Muscle of arm (tissue), 14 donors: ENCODE measurements at places on chromosomes 2 and 18.

DNA sequence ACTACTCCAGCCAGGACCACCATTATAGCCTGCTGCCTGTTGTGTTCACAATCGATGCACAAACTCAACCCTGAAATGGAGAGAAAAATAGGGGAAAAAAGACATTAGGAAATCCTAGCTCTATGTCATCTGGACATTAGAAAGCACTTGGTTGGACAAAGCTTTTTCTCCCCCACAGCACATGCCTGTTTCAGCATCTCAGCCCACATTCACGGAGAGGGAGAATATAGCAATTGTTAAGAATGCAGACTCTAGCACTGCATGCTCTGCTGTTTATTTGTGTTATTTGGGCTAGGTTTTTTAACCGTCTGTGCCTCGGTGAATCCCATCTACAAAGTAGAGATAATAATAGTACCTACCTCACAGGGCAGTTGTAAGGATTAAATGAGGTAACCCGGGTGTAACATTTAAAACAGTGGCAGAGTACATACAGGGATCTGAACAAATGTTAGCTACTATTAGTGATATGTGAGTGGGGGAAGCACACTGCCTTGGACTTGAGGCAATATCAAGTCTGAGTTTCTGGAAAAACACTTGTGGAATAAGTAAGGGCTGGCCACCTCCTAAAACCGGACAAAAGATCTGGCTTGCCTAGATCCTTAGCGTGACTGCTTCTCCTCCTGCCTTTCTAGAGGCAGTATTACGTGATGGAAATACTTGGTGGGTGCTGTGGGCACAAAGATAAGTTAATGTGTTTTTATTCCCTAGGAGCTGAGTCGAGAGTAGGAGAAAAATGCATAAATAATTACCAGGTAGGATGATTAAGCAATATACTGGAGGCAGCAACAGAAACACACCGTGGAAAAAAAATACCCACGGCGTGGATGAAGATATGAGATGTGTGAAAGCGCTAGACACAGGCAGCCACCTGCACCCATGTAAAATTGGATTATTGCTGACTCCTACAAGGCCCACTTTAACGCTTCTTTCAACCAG, 1.0 kb upstream of the PPP1CB start:
- DNase-seq: peak; percentile 46

DNA sequence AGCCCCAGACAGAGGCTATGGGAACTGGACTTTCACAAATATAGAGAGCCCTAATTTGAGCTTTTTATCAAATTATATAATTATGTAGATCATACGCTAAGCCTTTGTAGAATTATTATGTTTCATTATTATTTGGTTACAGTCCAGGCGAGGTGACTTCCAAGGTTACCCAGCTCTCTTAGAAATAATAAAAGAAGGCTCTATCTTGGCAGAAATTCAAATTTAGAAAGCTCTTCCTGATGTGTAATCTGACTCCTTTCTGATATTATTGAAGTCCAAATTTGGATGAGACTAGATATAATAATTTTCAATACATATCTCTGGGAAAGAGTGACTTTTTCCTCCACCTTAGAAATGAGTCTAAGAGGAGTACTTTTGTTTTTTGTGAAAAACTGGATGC, 4.8 kb upstream of the SLC38A11 start:
- DNase-seq: no peak

GRCh38 chr18:70380915-70381896, 92.4 kb downstream of the SOCS6 start:
- no peak for DNase-seq

GRCh38 chr2:208722731-208723130, 316.1 kb downstream of the PTH2R start:
- DNase-seq: no peak

- DNase-seq: no peak
These were observed 232.2 kb downstream of the IKZF2 start for GRCh38 chr2:212919238-212919637.

GRCh38 chr2:39568116-39568515, 97.6 kb upstream of the TMEM178A start:
- no peak for DNase-seq

DNA sequence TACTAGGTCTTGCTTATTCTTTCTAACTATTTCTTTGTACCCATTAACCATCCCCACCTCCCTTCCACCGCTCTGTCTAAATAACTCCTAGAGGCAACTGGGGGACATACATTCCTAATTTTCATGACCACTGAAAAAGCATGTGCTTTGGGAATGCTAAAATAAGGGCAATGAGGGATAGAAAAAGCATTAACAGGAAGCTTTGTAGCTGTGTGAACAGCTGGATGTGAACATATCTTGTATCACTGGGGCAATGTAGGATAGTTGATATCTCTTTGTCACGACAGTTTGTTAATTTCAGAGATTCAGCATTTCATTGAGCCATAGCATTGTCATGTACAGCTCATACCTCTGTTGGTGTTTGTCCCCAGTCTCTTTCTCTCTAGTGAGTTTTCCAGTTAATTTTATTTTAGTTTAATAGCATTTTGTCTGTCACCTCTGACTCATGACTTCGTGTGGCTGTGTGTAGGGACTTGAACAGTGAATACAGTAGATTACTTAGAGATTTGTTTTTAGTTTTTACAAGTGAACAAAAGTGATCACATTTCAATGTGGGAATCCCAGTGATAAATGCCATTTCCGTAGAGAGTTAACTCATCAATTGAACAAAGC, 230.3 kb upstream of the NRP2 start:
- no peak for DNase-seq

DNA sequence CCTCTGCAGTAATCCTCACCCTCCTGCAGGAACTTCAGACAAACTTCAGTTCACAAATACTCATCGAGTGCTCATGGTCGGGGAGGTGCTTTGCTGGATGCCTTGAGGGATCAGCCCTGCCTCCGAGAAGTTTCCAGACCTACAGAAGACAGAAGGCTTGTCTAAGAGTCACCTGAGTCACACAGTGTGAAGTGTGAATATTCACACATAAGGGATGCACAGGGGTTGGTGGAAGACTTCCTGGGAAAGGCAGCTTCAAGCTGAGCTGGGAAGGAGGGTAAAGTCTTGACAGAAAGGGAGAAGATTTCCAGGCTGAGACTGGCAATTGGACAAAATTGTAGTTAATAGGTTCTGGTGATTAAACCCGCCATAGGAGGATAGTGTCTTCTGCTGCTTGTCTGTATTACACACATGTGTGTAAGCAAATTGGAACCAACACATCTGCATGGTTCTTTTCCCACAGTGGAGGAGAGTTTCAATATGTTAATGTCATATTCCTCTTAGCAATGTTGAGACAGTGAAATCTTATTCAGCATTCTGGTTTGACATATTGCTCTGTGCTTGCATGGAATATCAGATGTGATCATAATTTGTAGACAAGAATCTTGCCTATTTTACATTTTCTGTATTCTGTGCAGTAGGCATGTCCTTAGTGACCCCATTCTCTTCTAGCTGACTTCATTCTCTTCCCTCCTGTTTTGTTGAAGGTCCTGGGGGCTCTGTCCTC, 34.7 kb upstream of the ZNF396 start:
- DNase-seq: no peak

DNA sequence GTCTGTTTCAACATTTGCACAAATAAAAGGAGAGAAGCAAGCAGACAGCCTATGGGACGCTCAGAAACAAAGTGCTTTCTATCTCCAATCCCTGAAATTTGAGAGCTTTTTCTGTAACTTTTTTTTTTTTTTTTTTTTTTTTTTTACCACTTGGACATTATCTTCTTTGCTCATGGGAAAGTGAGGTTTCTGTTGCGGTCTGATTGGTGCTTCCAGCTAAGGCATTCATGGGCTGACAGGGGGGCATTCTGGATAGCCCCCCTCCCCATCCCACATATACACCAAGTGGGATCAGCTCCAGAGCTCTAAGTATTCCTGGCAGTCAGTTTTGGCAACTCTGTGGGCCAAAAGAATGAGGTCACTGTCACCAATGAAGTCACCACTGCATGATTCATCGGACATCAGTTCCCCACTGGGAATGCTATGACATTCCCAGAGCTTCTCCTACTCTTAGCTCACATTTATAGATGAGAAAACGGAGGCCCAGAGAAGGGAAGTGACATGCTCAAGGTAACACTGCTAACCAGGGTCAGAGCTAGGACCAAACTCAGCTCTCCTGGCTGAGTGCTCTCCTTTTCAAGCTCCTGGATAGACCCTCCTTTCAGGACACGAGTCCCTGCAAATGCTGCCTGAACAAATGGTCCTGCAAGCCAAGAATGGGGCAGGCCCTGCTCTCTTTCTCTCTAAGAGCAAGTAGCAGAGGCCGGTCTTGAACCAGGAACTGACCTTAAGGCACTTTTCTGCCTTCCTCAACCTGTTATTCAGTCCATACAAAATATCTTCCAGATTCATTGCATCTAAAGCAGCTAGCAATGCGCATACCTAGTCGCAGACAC, 61.3 kb downstream of the TMEM247 start:
- peak; percentile 77 for DNase-seq

DNA sequence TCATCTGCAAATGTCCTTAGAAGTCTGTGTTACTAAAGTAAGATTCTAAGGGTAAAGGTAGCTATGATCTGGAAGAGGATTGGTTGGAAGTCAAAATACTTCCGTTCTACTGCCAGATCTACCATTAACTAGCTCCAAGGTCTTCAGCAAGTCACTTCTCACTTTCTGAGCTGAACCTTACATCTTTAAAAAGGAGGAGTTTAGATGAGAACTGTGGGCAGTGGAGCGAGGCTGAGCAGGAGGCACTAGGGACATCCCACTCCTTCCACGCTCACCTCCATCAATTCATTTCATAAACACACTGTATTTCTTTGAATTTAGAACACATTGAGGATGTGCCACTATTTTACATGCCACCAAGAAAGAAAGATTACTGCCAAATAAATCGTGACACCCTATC, 143.0 kb downstream of the ABCA12 start:
- DNase-seq: no peak
